ENCODE measurements at places on chromosomes 1 and 21. TPM values are rescaled to one million over a fixed set of nuclear protein-coding genes. Genes with fewer than 3 reads are reported as not detected.

SPRR1B gene
- not detected for total RNA-seq

IFI44L gene
- total RNA-seq, result 2.7 TPM

CYB5RL gene
- total RNA-seq, result 6.6 TPM

GPR37L1 gene
- total RNA-seq, result not detected

ZSCAN20 gene
- total RNA-seq, result 14.2 TPM

VN1R5 gene
- 0.12 TPM for total RNA-seq

KDF1 gene
- total RNA-seq, result not detected

FOXJ3 gene
- 15.5 TPM for total RNA-seq

CFAP74 gene
- not detected for total RNA-seq

ENAH gene
- 72.2 TPM for total RNA-seq

CCDC17 gene
- 0.77 TPM for total RNA-seq

LCE1D gene
- total RNA-seq, result not detected

GUCA2B gene
- not detected for total RNA-seq

AKR7A3 gene
- total RNA-seq, result 0.62 TPM

AK4 gene
- total RNA-seq, result 24.6 TPM

KLF17 gene
- total RNA-seq, result under 0.01 TPM

EXTL1 gene
- 0.75 TPM for total RNA-seq

MYOM3 gene
- total RNA-seq, result not detected

FAM229A gene
- total RNA-seq, result 0.77 TPM

CLEC20A gene
- total RNA-seq, result not detected

CELSR2 gene
- 3.4 TPM for total RNA-seq

ADORA3 gene
- not detected for total RNA-seq

RAP1GAP gene
- total RNA-seq, result 1.2 TPM

SLC19A2 gene
- 8.3 TPM for total RNA-seq

KLHDC7A gene
- not detected for total RNA-seq

CRP gene
- total RNA-seq, result not detected

DISC1 gene
- total RNA-seq, result 4.6 TPM

SETD4 gene
- total RNA-seq, result 17.6 TPM

VSIG8 gene
- 0.12 TPM for total RNA-seq

AGMAT gene
- 1.8 TPM for total RNA-seq

AKNAD1 gene
- not detected for total RNA-seq

PTTG1IP gene
- 248 TPM for total RNA-seq

ADGRL4 gene
- 3.7 TPM for total RNA-seq

DTL gene
- total RNA-seq, result 6.9 TPM

GJA9 gene
- 0.12 TPM for total RNA-seq

FAM3B gene
- not detected for total RNA-seq

SLC26A9 gene
- not detected for total RNA-seq

NR1I3 gene
- not detected for total RNA-seq

TRPM2 gene
- total RNA-seq, result under 0.01 TPM

AKR7A2 gene
- total RNA-seq, result 84.1 TPM

MAEL gene
- not detected for total RNA-seq

GPATCH2 gene
- 26.7 TPM for total RNA-seq

PDIK1L gene
- total RNA-seq, result 6.9 TPM

TENT5C gene
- total RNA-seq, result 2.5 TPM

FAM72C gene
- 0.25 TPM for total RNA-seq

LRRN2 gene
- under 0.01 TPM for total RNA-seq

ERG gene
- total RNA-seq, result 0.11 TPM

F13B gene
- total RNA-seq, result not detected

NUF2 gene
- 68.5 TPM for total RNA-seq

OR2G6 gene
- not detected for total RNA-seq

BMP8A gene
- total RNA-seq, result 0.11 TPM

EDARADD gene
- 0.55 TPM for total RNA-seq

USP25 gene
- total RNA-seq, result 53.2 TPM

KIAA1614 gene
- 6.5 TPM for total RNA-seq

FAM72B gene
- 2.4 TPM for total RNA-seq
